Caudate nucleus (tissue), 63 donors: ENCODE measurements at places on chromosomes 6 and 20.

DNA sequence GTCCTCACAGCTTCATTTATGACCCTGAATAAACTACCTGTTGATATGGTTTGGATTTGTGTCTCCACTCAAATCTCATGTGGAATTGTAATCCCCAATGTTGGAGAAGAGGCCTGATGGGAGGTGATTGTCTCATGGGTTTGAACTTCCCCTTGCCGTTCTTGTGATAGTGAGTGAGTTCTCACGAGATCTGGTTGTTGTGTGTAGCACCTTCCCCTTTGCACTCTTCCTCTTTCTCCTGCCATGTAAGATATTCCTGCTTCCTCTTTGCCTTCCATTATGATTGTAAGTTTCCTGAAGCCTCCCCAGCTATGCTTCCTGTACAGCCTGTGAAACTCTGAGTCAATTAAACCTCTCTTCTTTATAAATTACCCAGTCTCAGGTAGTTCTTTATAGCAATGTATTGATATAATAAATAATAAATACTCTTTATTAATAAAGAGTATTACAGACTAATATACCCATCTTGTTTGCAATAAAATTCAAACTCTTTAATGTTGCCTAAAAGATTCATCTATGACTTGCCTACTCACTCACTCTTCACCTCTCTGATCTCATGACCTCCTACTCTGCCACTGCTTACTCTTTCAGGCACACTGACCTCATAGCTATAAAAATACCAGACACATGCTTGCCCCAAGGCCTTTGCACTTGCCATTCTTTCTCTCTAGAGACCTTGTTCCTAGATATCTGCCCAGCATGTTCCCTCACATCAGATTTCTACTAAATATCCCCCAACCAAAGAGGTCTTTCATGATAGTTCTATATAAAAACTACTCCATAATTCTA, 256.4 kb upstream of the MARCKS start:
- DNase-seq, result no peak

DNA sequence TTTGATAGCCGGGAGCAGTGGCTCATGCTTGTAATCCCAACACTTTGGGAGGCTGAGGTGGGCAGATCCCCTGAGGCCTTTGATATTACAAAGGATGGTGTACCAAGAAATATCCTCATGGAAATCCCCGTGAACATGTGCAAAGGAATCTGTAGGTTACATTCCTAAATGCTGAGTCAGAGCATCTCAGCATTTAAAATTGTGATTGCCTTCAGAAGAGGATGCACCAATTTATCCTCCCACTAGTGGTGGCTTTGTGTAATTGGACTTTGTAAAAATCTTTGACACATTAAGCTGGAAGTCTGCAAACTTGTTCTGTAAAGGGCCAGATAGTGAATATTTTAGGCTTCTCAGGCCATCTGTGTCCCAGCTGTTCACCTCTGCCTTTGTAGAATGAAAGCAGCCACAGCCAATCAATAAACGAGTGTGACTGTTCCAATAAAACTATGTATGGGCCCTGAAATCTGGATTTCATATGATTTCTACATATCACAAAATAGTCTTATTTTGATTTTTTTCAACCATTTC, 11.8 kb downstream of the TMEM14B start:
- DNase-seq, result no peak

DNA sequence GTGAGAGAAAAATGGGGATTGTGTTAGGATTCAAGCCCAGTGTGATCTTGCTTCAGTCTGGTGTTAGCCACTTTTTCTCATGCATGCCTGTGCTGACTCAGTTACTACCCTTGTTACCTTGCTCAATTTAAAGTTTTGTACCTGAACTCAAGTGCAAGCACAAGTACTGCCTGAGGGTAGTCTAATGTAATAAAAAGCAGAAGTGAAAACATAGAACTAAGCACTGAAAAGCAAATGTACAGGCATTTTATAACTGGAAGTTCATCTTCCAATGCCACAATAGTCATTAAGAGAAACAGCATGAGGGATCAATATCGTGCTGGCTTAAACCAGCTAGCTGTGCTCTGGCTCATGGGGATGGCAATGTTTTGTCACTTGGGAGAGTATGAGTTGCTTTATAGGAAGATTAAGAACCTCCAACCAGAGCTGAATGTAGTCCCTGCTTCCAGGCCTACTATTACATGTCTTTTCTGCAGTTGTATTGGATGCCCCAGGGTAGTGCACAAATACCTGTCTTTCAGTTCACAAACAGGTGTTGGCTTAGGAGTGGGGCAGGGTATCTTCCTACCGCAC, 48.7 kb downstream of the SLC35F1 start:
- DNase-seq, result no peak

DNA sequence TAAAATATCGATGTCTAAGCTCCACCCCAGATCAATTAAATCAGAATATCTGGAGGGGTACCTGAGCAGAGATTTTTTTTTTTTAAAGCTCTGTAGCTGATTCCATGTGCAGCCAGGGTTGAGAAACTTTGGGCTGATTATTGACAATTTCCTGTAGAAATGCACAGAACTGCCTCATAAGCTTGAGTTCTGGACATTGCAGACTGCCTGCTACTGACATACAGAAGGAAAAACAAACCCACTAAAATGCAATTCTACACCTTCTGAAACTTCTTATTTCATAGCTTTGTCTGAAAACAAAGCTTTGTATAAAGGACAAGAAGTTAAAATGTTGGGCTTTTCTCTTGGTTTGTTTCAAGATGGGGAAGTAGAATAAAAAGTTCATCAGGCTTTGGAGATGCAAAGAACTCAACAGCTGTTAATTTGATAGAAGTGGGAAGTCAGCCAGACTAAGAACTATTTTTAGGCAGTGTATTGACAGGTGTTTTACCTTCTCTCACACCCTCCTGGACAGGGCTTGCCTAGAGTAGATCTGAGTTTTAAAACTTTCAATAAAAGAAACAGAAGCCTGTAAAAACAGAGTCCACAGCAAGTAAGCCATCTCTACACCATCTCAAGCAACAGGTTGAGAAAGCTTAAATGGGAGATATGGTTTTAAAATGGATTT, 147.7 kb downstream of the KCNQ5 start:
- DNase-seq, result no peak

DNA sequence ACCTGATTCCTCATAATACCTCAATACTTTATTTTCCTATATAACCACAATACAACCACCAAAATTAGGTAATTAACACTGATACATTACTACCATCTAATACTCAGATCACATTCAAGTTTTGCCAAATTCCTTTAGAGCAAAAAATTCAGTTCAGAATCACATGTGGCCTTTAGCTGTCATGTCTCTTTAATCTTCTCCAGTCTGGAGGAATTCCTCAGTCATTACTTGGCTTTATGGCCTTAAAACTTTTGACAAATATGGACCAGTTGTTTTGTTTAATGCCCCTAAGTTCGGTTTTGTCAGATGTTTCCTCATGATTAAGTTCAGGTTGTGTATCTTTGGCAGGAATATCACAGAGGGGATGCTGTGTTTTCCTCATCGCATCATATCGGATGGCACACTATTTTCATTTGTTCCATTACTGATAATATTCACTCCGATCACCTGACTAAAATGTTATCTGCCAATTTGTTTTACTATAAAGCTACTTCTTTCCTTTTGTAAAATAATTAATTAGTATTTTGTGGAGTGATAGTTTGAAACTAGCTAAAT, 51.2 kb upstream of the AKIRIN2 start:
- DNase-seq, result no peak

DNA sequence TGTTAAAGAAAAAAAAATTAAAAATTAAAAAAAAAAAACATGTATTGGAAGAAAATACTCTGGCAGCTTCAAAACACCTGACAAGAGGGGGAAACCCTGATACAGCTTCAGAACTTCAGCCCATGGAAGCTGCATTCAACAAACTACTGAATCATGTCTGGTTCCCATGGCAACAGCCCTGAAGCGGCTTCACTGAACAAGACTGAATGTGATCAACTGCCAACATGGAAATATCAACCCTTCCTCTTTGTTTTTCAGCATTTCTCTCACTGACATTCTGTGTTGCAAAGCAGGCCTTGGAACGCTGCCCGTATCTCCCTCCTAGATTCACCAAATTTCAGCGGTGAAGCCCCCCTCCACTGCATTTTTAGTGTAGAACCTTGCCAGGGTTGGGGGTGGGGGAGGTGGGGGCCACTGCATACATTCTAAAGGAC, 91.3 kb upstream of the SHLD1 start:
- peak; percentile 12 for DNase-seq

GRCh38 chr20:57205606-57206219, 60.7 kb downstream of the BMP7 start:
- no peak for DNase-seq

- no peak for DNase-seq
Observed at GRCh38 chr20:63759377-63759901, 19.9 kb downstream of the SLC2A4RG start.

- no peak for DNase-seq
Observed at GRCh38 chr20:23366384-23366783, 4.4 kb downstream of the GZF1 start.

GRCh38 chr20:20989081-20989480, 117.1 kb downstream of the LINC00237 start:
- DNase-seq, result no peak

DNA sequence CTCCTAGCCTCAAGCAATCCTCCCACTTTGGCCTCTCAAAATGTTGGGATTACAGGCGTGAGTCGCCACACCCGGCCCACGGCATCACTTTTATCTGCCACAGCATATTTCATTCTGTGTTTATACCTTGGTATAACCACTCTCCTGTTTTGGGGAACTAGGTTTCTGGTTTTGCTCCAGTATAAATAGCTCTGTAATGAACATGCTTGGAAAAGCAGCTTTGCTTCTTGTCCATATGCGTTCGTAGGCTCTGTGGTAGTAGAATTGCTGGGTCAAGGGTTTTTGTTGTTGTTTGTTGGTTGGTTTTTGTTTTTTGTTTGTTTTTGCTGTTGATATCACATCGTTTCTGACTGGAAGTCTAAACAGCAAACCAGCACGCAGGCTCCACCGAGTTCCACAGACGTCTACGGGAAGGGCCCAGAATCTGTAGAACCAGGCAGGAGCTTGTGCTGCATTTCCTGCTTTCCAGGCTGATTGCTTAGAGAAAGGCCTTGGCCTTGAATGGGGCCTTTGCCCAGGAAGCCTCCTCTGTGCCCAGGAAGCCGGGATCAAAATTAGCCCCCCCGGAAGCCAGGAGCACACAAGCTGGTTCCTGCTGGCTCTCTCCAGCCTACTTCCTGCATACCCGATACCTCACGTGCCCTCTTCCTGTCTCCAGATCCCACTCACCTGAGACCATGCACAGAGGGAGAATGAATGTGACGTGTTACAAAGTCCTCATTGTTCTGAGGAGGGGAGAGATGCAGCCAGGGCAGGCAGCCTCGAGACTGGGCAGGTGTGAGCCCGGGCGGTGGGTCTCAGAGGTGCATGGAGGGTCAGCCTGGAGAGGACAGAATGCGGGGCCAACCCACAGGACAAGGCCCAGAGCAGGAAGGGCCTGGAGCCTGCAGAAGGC, 34.7 kb downstream of the AAR2 start:
- no peak for DNase-seq

DNA sequence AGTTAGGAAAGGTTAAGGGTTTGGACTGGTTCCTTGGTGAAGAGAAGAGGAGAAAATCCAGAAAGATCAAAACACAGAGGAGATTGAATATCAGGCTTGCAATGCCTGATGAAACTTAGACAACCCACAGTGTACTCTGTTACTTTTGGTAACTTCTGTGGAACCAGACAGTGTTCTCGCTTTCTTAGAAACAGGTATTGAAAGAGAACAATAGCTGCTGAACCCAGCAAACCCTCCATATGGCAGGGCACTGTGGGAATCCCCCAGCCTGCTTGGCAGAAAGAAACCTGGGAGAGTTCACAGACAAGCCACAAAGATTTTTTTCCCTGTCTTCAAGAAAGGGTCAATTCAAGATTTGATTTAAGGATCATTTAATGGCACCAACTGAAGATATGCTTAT, 342.8 kb downstream of the FOXA2 start:
- no peak for DNase-seq

GRCh38 chr6:91240878-91241603, 654.2 kb upstream of the MAP3K7 start:
- DNase-seq, result no peak

GRCh38 chr20:63175038-63175895, 40.7 kb downstream of the YTHDF1 start:
- DNase-seq, result no peak
